GM12864 (cell line): ENCODE measurements at places on chromosomes 2 and 18.

DNA sequence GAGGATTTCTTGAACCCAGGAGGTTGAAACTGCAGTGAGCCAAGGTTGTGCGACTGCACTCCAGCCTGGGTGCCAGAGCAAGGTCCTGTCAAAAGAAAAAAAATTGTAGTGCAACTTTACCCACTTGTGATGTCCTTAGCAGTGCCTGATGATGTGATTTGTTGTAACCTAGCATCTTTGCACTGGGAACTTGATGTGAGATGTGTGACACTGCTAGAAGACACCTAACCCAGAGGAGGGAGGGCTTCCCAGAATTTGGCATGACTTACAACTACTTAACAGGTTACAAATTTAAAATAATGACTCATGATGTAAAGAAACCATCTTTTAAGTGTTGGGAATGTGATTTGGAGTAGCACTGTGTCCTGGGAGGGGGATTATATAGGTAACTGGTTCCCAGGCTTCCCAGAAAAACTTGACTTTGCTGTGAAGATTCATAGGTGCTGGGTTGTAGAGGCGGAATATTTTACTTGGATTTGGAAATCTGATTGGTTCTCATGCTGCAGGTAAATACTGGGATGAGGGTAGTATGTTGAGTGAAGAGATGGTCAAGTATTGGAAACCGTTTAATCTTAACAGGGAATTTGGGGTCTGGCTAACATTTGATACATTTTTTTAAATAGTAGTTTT is 3.7 kb downstream of the EEF1B2 start:
- DNase-seq, result no peak

DNA sequence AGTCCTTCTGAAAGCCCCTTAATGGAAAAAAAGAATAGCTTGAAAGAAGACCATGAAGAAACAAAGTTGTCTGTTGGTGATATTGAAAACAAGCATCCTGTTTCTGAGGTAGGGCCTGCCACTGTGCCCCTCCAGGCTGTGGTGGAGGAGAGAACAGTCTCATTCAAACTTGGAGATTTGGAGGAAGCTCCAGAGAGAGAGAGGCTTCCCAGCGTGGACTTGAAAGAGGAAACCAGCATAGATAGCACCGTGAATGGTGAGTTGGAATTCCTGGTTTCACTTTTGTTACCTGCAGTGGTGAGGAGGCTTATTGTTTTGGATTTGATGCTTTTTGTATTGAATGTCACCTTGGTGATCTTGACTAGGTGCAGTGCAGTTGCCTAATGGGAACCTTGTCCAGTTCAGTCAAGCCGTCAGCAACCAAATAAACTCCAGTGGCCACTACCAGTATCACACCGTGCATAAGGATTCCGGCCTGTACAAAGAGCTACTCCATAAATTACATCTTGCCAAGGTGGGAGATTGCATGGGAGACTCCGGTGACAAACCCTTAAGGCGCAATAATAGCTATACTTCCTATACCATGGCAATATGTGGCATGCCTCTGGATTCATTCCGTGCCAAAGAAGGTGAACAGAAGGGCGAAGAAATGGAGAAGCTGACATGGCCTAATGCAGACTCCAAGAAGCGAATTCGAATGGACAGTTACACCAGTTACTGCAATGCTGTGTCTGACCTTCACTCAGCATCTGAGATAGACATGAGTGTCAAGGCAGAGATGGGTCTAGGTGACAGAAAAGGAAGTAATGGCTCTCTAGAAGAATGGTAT is 13.3 kb downstream of the SLC20A1 start:
- DNase-seq, result no peak

- no peak for DNase-seq
Measured at GRCh38 chr2:149036507-149037293, 1.8 kb upstream of the LYPD6B start.

DNA sequence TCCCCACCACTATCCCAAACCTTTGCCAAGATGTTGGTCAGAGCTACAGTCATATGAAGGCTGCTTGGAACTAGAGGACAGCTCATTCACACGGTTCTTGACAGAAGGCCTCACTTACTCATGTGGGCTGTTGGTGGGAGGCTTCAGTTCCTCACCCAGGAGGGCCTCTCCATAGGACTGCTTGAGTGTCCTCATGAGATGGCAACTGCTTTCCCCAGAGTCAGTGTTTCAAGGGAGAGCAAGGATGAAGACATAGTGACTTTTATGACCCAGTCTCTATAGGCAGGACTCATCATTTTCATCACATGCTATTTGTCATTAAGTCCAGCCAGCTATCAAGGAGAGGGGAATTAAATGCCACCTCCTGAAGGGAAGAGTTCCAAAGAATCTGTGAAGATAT is 33.4 kb upstream of the OLA1 start:
- DNase-seq, result no peak

GRCh38 chr18:75407468-75408437 is 19.8 kb downstream of the SMIM21 start:
- no peak for DNase-seq

DNA sequence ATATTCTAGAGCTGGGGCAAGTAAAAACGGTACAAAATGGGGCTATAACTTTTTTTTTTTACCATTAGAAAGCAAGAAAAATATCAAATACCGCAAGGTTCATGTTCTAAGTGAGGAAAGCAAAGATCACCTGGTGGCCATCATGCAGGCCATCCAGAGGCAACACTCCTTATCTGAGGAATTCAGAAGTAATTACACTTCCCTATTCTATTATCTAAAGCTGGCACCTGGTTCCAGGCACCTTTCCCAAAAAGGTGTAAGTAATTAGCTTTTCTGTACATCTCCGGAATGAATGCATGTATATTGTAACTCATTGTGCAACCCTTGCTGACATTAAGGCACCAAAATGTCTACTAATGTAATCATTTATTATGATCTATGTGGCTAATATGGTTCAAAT is 152.5 kb upstream of the GYPC start:
- DNase-seq, result no peak

DNA sequence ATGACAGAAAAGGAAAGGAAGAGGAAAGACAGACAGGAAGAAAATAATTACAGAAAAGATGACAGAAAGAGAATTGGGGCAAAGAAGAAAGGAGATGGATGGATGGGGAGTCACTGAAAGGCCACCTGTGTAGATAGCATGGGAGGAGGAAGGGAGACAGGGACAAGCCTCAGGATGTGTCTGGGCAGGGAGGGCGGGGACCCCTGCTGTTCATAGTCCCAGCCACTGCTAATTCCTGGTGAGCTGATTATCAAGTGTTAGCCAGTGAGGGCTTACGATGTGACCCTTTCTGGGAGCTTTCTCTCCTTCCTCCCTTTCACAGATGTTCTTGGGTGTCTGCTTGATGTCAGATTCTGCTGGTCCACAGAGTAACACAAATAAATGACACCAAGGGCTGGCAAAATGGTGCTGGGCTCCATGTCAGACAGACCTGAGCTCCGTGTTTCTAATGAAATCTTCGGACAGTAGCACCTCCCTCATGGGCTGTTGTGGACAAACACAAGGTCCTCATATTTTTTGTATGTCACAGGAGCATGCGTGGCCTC is 13.6 kb downstream of the FHOD3 start:
- DNase-seq, result no peak
